ENCODE measurements at places on chromosomes 1 and 21. TPM values are rescaled to one million over a fixed set of nuclear protein-coding genes. Genes with fewer than 3 reads are reported as not detected.
A peak's percentile ranks its signal among the peaks of the same experiment; 100 is the strongest.

DNA sequence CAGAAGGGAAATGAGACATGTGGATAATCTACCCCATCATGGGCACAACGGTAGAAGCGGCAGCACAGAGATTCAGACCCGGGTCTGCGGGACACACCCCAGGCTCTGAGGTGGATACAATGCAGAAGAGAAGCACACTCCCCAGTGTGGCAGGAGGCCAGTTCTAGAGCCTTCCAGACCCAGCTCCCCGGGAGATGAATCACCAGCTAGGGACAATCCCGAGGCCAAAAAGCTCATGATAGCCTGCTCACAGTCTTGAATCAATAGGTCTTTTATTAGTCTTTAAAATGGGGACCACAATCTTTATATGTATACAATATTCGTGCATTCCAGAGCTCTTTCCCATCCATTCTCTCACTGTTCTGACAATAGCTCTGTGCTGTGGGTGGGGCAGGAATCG lies 57.3 kb upstream of the DIRAS3 start:
- H3K36me3 ChIP-seq: no peaks in the 10 kb centered on the region
- no peak for DNase-seq
- no peak overlapping the region for H3K27ac ChIP-seq
- H3K27me3 ChIP-seq: no peaks in the 10 kb centered on the region
- H3K4me1 ChIP-seq: no peaks in the 10 kb centered on the region

DNA sequence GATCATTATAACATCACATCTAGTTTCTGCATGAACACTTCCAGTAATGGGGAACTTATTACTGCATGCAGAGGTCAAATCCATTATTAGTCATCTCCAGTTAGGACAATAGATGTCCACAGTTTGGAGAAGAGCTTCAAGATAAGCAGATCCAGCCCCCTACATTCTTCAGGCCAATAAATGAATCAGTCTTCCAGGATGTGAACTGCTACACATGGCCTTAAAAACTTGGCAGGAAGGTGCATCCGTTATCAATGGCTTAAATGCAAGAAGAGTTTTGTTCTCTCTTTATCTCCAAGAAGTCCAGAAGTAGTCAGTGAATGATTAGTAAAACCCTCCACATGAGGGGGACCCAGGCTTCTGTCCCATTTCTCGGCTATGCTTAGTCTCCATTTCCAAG lies 70.8 kb downstream of the DMRTA2 start:
- H3K27me3 ChIP-seq: no peaks in the 10 kb centered on the region
- H3K4me1 ChIP-seq: no peaks in the 10 kb centered on the region
- H3K36me3 ChIP-seq: no peaks in the 10 kb centered on the region
- no peak overlapping the region for H3K4me3 ChIP-seq
- H3K27ac ChIP-seq: no peak overlapping the region

- no peak for DNase-seq
- H3K4me3 ChIP-seq: no peak overlapping the region
- H3K27ac ChIP-seq: no peak overlapping the region
- no peaks in the 10 kb centered on the region for H3K36me3 ChIP-seq
- no peaks in the 10 kb centered on the region for H3K27me3 ChIP-seq
- no peaks in the 10 kb centered on the region for H3K4me1 ChIP-seq
Measured at GRCh38 chr1:70458131-70458530, 47.1 kb downstream of the CTH start.

GRCh38 chr1:175405766-175406165 lies 213.2 kb upstream of the KIAA0040 start:
- no peak overlapping the region for H3K4me3 ChIP-seq
- no peaks in the 10 kb centered on the region for H3K36me3 ChIP-seq
- H3K4me1 ChIP-seq: no peaks in the 10 kb centered on the region
- no peak for DNase-seq
- H3K27ac ChIP-seq: no peak overlapping the region

DNA sequence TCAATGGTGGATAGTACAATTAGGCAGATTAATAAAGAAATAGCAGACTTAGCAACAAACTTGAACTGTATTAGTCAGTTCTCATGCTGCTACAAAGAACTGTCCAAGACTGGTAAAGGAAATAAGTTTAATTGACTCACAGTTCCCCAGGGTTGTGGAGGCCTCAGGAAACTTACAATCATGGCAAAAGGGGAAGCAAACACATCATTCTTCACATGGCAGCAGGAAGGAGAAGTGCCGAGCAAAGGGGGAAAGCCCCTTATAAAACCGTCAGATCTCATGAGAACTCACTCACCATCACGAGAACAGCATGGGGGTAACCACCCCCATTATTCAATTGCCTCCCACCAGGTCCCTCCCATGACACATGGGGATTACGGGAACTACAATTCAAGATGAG lies 27.1 kb upstream of the PDE4B start:
- H3K36me3 ChIP-seq: no peaks in the 10 kb centered on the region
- DNase-seq: no peak
- no peak overlapping the region for H3K27ac ChIP-seq
- H3K4me3 ChIP-seq: no peak overlapping the region

DNA sequence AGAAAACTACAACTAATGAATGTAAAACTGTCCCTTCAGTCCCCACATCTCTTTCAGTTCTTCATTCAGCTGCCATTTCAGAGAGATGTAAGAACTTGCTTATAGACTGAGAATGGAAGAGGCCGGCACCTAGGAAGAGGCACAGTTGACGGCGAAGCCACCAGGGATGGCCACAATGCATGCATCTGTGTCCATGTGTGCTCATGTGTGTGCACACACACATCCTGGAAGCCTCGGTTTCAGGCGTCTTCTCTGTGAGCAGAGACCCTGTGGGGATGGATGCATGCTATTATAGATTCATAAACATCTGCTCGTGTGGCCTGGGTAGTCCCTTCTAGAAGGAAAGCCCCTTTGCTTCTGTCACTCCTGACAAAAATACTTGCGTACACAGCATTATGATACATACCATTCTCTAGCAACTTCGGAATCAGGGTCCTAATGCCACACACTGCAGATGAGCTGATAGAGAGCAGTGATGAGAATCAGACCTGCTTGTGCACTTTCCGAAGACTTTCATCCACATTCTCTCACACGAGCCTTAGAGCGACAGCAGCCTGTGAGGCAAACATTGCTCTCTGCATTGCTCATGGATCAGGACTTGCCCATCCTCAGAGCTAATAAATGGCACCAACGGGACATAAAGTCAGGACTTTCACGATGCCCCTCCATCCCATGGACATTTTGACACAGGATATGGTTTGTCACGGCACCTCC lies 12.4 kb upstream of the GPR61 start:
- no peaks in the 10 kb centered on the region for H3K36me3 ChIP-seq
- no peaks in the 10 kb centered on the region for H3K4me1 ChIP-seq
- H3K27ac ChIP-seq: no peak overlapping the region

DNA sequence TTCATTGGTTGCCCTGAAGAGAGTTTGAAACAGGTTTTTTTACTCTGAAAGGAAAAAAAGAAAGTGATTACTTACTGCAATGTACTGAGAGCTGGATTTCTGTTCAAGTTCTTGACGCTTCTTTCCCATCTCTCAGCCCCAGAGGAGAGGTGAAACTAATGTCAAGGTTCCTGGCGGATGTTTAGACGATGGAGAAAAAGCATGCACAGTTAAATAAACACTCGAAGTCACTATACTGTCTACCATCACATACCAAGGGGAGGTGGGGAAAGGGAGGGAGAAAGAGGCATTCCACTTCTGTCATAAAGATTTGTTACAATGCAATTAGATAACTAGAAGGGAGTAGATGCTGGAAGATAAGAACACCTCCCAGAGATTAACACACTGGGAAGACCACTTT lies 177.0 kb upstream of the TNR start:
- no peaks in the 10 kb centered on the region for H3K4me1 ChIP-seq
- H3K4me3 ChIP-seq: no peak overlapping the region
- no peak for DNase-seq
- H3K27ac ChIP-seq: no peak overlapping the region
- no peaks in the 10 kb centered on the region for H3K27me3 ChIP-seq

GRCh38 chr1:55320891-55321290 lies 105.7 kb upstream of the USP24 start:
- no peak overlapping the region for H3K27ac ChIP-seq
- no peaks in the 10 kb centered on the region for H3K36me3 ChIP-seq
- H3K4me3 ChIP-seq: no peak overlapping the region
- no peaks in the 10 kb centered on the region for H3K27me3 ChIP-seq
- DNase-seq: no peak
- no peaks in the 10 kb centered on the region for H3K4me1 ChIP-seq

GRCh38 chr1:232292239-232292638 lies 337.7 kb downstream of the SIPA1L2 start:
- H3K4me1 ChIP-seq: no peaks in the 10 kb centered on the region
- no peak overlapping the region for H3K27ac ChIP-seq
- H3K27me3 ChIP-seq: peaks cover 3% of the 10 kb centered on the region
- no peak for DNase-seq
- H3K36me3 ChIP-seq: no peaks in the 10 kb centered on the region

DNA sequence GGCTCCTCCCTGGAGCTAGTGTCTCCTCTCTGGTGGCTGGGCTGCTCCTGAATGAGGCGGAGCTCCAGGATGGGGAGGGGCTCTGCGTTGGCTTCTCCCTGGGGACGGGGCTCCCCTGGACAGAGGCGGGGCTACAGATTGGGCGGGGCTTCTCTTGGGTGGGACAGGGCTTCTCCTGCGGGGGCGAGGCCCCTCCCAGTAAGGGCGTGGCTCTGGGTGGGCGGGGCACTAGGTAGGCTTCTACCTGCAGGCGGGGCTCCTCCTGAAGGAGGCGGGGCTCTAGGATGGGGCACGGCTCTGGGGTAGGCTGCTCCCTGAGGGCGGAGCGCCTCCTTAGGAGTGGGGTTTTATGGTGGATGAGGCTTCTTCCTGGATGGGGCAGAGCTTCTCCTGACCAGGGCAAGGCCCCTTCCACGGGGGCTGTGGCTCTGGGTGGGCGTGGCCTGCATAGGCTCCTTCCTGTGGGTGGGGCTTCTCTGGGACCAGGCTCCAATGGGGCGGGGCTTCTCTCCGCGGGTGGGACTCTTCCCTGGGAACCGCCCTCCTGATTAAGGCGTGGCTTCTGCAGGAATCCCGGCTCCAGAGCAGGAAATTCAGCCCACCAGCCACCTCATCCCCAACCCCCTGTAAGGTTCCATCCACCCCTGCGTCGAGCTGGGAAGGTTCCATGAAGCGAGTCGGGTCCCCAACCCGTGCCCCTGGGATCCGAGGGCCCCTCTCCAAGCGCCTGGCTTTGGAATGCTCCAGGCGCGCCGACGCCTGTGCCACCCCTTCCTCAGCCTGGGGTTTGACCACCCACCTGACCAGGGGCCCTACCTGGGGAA lies 22.7 kb upstream of the ARF1 start:
- H3K4me1 ChIP-seq: no peaks in the 10 kb centered on the region
- H3K4me3 ChIP-seq: no peak overlapping the region
- H3K27ac ChIP-seq: no peak overlapping the region
- peak; percentile 76 for DNase-seq
- no peaks in the 10 kb centered on the region for H3K27me3 ChIP-seq

DNA sequence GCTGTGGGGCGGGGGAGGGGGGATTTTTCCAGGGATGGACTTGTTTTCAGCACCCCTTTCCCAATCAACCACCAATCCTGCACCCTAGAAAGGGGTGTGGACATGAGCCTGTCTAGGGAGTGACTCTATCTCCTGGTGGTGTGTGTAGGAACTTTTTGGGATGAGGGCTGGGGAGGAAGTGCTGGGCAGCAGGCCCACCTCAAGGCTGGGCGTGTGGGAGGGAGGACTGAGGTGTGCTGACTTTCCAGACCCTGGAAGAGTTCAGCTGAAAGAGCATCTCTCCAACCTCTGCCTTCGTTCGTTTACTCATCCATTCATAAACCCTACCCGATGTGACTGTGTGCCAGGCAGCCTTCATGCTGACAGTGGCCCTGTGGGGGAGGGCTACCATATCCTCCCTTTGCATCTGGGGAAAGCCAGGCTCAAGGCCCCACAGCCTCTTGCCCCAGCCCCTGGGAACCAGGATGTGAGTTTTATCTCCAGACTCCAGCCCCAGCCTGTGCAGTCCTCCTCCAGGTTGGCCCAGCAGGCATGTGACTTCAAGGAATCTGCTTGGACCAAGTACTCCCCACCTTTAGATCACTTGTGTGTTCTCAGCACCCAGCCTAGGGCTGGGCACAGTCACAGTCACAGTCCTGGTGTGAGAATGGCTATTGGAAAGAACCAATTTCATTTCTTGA lies 6.7 kb downstream of the KNCN start:
- no peak overlapping the region for H3K27ac ChIP-seq
- H3K27me3 ChIP-seq: no peaks in the 10 kb centered on the region
- no peak for DNase-seq

DNA sequence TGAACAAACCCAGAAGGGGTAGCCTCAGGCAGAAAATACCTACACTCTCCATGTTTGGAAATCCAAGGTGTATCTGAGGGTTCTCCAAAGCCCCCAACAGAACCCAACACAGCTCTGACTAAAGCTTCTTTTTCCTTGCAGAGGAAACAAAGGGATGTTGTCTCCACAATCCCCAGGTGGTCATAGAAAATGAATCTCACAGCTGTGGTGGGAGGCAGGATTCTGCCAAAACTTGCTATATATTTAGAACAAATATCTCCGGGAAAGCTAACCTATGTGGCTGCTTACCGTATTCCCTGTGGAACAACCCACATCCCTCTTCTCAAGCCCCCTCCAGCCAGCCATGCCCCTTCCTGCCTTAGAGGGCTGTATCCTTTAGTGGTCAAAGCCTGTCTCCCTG lies 406.1 kb downstream of the PRDM2 start:
- H3K27me3 ChIP-seq: no peaks in the 10 kb centered on the region
- no peak overlapping the region for H3K27ac ChIP-seq
- DNase-seq: no peak
- H3K4me3 ChIP-seq: no peak overlapping the region

- no peaks in the 10 kb centered on the region for H3K36me3 ChIP-seq
- no peaks in the 10 kb centered on the region for H3K27me3 ChIP-seq
- H3K4me1 ChIP-seq: no peaks in the 10 kb centered on the region
- peak overlapping the region; percentile 83 for H3K27ac ChIP-seq
Measured at GRCh38 chr1:59013276-59013927, 229.6 kb upstream of the JUN start.

GRCh38 chr1:183267646-183268431 lies 81.8 kb downstream of the LAMC2 start:
- no peak overlapping the region for H3K4me3 ChIP-seq
- H3K27ac ChIP-seq: no peak overlapping the region
- no peaks in the 10 kb centered on the region for H3K27me3 ChIP-seq
- no peak for DNase-seq

- DNase-seq: no peak
- no peak overlapping the region for H3K4me3 ChIP-seq
- H3K36me3 ChIP-seq: peaks cover 5% of the 10 kb centered on the region
Measured at GRCh38 chr1:167949785-167950184, 12.9 kb upstream of the MPC2 start.

GRCh38 chr1:228743405-228743804 lies 8.1 kb downstream of the RHOU start:
- H3K27me3 ChIP-seq: no peaks in the 10 kb centered on the region
- H3K27ac ChIP-seq: no peak overlapping the region
- H3K4me1 ChIP-seq: peaks cover 2% of the 10 kb centered on the region
- no peak overlapping the region for H3K4me3 ChIP-seq
- DNase-seq: no peak

HUNK gene
- 0.45 TPM for total RNA-seq

KCNA3 gene
- 0.97 TPM for total RNA-seq

IL24 gene
- total RNA-seq: not detected

OLFML2B gene
- 82.6 TPM for total RNA-seq

AQP10 gene
- not detected for total RNA-seq

KCNJ15 gene
- 2.7 TPM for total RNA-seq

NBPF6 gene
- not detected for total RNA-seq

ANGPTL1 gene
- 24.2 TPM for total RNA-seq

NTMT2 gene
- total RNA-seq: not detected

TFF2 gene
- total RNA-seq: not detected

CYP4A11 gene
- 0.15 TPM for total RNA-seq

Data from aorta (tissue), 5 donors.